ENCODE measurements at places on chromosomes 11 and 22.

DNA sequence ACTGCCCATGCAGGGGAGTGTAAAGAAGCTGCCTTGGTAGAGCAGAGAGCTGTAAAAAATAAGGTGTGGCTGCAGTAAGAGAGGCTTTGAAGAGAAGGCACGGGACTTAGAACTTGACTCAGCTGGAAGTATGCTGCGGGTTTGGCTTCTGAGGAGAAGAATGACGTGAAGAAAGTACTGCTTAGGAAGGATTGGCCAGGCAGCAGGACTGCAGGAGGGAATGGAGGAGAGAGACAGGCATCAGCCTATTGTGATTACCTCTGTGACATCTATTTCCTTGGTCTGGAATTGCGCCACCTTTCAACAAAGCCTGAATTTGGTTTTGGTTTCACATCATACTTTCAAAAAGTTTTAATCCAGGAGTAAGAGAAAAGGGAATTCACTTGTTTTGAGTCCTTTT, 22.5 kb downstream of the PRRG4 start:
- DNase-seq = no peak

DNA sequence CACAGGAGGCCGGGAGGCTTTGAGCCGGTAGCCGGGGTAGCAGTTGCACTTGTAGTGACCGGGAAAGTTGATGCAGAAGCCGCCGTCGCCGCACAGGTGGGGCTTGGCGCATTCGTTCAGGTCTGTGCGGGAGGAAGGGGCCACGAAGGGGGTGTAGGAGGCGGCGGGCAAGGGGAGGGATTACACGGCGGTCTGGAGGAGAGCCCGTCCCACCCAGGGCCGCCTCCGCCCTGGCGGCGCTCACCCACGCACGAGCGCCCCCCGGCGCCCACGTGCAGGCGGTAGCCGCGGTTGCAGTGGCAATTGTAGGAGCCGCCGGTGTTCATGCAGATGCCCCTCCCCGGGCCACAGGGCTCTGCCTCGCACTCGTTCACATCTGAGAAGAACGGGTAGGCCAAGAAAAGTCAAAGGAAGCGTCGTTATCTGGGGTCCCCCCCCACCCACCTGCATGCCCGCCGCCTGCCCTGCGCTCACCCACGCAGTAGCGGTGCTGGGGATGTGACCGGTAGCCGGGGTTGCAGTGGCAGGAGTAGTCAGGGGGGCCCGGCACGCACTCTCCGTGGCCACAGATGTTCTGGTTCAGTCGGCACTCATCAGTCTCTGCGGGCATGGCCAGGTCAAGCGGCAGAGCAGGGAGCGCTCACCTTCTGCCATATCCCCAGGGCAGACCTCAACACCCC, 10.6 kb downstream of the LTBP3 start:
- no peak for DNase-seq

DNA sequence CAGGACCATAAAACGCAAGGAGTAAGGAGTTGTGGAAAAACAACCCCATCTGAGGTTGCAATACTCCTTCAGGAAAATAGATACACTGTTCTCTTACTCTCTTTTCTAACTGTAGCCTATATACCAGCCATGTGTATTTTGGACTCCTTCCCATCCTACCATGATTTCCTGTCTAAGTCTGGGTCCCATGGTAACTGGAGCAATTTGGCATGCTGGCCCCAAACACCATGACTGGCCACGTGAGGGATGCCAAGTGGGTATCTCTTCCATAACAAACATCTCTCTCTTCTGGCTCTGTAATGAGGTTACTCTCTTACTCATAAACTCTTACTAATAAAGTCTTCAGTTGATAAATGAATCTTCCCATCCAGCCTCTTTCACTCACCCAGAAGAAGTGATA, 26.5 kb downstream of the ABTB2 start:
- no peak for DNase-seq

- no peak for DNase-seq
These were observed 108.1 kb downstream of the SGSM3 start for GRCh38 chr22:40478338-40479125.

DNA sequence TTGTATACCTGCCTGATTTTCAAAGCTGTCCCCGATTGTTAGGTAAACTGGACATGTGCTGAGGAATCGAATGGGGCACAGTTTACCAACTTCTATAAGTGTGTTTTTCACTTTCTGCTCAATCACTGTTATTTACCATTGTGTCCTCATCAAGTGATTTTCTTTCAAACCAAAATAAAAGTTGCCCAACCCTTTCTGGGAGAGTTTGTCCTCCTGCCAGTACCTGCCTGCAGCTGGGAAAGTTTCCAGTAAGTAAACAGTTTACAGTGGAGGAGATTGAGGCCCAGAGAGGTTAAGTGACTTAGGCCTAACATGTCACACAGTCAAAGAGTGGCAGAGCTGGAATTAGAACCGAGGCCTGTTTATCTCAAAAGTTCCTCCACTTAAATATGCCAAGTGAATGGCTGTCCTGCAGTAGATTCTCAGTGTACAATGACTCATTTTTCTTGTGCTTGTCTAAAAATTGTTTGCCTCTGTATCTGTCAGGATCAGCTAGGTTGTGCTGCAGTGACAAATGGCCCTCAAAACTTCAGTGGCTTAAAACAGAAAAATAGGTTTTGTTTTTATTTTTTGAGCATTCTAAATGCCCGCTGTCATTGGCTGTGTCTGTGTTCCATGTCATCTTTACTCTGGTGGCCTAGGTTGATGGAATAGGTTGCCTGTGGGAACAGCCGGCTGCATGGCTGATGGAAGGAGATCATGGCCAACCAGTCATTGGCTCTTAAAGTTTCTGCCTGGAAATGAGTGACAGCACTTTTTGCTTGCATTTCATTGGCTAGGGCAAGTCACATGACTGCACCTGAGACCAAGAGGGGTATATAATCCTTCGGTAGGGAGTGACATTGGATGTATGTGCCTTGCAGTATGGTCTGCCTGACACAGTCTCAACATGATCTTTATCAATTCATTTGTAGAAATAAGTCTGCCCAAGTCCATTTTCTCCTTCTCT, 61.8 kb upstream of the CRYBB3 start:
- DNase-seq = no peak

- DNase-seq = no peak
These were observed 25.0 kb upstream of the GAL start for GRCh38 chr11:68659158-68659921.

- DNase-seq = no peak
These were observed 1.2 kb downstream of the DDX17 start for GRCh38 chr22:38504731-38505540.

- no peak for DNase-seq
These were observed 59.0 kb downstream of the SOX6 start for GRCh38 chr11:16297332-16297731.

DNA sequence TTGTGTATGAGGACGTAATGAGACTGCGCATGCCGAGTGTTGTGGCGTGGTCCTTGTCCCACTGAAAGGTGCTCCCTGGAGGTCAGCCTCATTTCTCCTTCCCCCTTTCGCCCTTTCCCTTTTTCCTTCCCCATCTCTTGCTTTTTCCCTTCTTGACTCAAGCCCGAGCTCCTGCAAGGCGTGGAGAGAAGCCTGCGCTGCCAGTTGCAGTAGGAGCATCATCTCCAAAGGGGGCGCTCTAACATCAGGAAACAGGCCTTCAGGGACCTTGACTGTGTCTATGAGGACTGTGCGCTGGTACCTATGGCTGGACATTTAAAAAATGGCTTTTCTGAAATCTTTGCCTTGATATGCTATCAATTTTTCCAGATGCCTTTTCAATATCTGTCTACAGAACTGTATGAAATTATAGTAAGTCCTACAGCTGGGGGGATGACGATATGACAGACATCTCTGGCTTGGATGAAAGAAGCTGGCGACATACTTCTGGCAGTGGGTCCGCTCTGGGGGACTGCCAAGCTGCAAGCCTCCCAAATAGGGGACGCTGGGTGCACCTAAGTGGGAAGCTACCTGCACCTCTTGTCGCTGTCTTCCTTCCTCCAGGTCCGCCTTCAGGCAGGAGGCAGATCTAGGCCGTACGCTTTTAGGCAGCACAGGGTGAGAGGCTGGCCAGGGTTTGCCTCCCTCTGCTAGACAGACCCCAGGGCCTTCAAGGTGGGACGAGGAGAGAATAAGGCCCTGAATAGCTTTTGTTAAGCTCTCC, 96.5 kb downstream of the NXPE2 start:
- DNase-seq = no peak

- DNase-seq = no peak
These were observed 170.8 kb downstream of the MN1 start for GRCh38 chr22:27630754-27631153.

GRCh38 chr22:32119568-32120235, 39.4 kb downstream of the C22orf42 start:
- no peak for DNase-seq

DNA sequence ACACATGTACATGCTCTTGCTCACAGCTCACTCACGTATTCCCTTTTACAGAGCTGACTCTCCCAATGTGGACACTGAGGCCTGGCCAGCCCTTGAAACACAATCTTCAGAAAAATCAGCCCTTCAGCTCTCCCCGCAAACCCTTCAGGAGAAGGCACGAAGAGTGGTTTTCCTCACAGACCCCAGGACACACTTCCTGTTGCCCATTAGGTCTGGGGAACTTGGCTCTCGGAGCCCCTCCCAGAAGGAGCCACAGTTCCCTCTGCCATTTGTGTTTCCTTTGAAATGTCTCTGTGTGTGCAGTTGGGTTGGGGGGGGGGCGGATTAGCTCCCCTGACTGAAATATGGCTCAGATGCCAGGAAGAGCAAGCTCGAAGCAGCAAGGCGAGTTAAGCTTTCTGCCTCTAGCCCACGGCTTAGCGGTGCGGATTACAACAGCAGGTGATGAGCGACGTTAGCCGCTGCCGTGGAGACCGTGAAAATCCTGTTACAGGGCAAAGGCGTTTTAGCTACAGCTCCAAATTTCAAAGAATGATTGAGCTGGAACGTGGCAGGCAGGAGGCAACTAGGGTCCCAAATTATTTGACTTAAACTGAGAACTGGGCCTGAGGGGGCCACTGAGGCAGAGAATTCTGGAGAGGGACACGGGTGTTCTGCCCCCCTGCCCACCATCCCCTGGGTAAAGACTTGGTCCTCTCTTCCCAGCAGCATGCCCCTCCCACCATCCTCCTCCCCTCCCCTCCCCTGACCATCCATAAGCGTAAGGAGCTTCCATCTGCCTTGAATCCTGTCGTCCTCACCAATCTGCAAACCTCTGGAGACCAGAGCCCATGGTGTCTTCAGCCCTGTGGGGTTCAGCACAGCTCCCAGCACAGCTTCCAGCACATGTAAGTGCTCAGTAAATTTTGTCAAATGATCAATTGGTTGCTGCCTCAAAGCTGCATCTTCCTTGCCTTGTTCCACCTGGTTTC, 598.6 kb downstream of the BUD13 start:
- DNase-seq = no peak

DNA sequence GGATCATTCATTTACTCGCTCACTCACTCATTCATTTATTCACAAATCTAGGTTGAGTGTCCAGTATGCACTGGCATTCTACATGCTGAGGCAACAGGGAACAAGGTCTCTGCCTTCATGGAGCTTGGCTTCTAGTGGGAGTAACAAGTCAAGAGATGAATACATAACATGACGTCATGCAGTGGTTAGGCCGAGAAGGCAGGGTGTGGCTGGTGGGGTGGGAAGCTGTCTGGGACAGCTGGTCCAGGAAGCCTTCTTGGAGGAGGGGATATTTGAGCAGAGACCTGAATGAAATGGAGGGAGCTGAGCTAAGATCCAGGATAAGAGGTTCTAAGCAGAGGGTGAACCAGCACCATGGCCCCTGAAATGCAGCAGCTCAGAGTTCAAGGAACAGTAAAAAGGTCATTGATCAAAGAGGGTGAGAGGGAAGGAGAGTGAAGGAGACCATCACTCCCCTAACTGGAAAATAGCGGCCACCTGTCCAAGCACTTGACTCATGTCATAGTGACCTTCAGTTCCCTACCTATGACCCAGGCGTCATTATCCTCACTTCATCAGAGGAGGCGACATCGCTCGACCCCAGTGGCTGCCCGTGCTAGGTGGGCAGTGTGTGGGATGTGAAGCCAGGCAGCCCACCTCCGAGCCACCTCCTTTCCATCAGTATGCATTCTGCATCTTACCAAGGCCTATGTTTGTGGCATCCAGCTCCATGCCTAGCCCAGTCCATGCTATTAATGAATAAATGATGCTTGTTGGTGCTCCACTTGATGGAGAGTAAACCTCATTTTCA, 105.0 kb downstream of the TSPAN18 start:
- no peak for DNase-seq

DNA sequence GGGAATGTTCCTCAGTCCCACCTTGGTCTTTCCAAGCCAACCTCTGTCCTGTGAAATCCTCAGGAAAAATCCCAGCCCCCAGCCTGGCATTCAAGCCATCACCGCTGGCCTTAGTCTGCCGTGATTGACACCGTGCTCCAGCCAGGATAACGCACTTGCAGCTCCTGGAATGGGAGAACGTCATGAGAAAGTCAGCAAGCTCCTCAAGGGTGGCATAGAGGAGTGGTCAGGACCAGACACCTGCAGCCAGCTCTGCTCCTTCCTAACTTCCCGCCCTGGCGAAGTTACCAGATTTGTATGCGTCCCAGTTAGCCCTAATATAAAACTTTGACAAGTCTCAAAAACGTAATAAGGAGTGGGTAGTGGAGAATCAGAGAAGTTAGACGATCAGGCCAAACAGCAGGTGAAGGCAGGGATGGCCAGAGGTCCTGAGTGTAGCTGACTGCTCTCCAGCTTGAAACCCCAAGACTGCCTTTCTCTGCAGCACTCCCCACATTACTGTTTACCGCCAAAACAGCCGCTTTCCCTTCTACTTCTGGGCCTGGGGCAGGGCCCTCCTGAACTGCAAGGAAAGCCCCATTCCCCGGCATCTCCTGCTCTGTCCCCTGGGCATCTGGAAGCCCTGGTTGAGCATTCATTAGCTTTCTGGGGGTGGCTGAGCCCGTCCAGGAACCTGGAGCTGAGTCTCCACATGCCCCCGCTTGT, 1.3 kb upstream of the DKK3 start:
- DNase-seq = no peak

GRCh38 chr11:35419830-35420333, 524 bp upstream of the SLC1A2 start:
- no peak for DNase-seq

- DNase-seq = no peak
These were observed 384.0 kb downstream of the DCDC1 start for GRCh38 chr11:30985536-30985935.

GRCh38 chr22:22674467-22674866, 30.1 kb downstream of the GGTLC2 start:
- no peak for DNase-seq

DNA sequence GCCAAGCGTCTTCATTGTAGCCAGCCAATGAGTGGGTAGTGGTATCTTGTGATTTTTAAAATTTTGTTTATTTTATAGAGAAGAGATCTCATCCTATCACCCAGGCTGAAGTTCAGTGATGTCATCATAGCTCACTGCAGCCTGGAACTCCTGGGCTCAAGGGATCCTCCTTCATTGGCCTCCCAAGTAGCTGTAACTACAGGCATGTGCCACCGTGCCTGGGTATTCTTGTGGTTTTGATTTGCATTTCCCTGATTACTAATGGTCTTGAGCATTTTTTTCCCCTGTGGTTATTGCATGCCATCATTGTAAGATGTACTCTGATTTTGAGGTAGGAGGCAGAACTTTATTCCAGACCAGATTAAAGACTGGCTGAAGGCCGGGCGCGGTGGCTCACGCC, 2.4 kb upstream of the DENND6B start:
- DNase-seq = no peak

All from stimulated activated CD4-positive, alpha-beta T cell treated with anti-CD3 and anti-CD28 coated beads, Interleukin-1b, Interleukin-23, amount 100 ng/mL, for 1 hour (primary cell).